ENCODE measurements at places on chromosomes 3 and 15. TPM values are rescaled to one million over a fixed set of nuclear protein-coding genes. Genes with fewer than 3 reads are reported as not detected.

Gene C3orf49
- not detected for total RNA-seq

Gene DCLK3
- not detected for total RNA-seq

- no peak for DNase-seq
Measured at GRCh38 chr3:182364323-182364722, 429.0 kb upstream of the ATP11B start.

DNA sequence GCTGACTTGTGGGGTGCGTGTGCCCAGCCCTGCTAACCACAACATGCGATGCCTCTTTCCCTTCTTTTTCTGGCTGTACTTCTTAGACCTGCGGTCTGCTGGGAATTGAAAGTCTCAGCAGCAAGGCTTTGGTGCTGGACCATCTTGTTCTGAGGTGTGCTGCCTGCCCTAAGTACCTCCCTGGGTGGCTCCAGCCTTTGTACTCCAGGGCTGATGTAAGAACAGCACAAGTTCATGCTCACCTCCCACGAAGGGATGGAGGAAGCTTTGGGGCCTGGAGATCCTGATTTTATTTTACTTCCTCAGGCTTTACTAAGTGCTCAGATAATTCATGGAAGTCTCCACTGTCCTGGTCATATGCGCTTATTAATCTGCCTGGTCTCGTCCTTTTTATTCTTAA lies 28.9 kb downstream of the FAM43A start:
- no peak for DNase-seq

DNA sequence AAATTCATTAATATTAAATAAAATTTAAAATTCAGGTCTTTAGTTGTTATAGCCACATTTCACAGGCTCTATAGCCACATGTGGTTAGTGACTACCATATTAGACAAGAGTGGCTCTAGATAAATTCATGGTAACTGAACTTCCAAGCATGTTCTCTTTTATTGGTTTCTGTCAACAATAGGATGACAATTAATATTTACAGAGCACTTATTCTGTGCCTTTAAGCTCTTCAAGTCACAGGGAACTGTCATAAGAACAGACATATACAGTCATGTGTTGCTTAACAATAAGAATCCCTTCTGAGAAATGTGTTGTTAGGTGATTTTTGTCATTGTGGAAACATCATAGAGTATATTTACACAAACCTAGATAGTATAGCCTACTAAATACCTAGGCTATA lies 38.8 kb upstream of the SLC25A36 start:
- no peak for DNase-seq

- DNase-seq, result no peak
Measured at GRCh38 chr3:111592143-111592542, 3.0 kb downstream of the ZBED2 start.

- DNase-seq, result no peak
Measured at GRCh38 chr3:139636511-139636910, 41.3 kb downstream of the NMNAT3 start.

DNA sequence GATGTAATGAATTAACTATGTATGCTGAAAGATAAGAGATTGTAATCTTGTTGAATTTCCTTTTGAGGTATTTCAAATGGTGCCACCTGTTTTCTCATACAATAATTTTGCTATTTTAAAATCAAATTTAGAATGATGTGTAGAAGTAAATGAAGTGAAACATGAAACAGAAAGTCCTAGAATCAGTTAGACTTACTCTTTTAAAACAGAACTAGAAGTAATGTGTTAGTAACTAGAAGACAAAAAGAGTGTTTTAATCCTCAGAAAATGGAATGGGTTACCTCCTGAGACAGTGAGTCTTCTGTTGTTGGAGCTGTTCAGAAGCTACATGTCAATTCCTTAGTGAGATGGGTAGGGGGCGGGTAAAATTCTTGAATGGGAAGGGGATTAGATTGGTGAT lies 8.1 kb upstream of the MAP2K5 start:
- no peak for DNase-seq

GRCh38 chr3:120473389-120473788 lies 22.6 kb upstream of the FSTL1 start:
- DNase-seq, result no peak
